ENCODE measurements at places on chromosomes 2 and 18.

GRCh38 chr18:62434798-62435197, 88.0 kb upstream of the ZCCHC2 start:
- DNase-seq: no peak

DNA sequence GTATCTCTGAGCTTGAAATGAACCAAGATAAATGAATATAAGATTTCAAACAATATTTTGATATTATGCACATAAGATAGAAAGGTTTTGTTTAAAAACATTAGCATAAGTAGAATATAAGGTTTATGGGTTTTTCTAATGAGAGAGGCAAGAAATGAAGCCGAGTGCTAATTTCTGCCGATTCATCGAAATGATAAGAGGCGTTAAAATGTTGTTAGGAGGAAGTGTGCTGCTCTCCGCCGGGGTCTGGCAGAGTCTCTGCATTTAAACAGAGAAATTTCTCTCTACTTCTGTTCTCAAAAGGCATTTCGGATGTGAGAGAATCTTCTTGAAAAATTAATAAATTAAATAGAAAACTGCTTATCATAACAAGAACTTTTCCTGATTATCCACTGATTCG, 83.6 kb downstream of the MRPS9 start:
- DNase-seq: no peak

- DNase-seq: no peak
Measured at GRCh38 chr18:48997985-48998831, 47.4 kb upstream of the SMAD7 start.

GRCh38 chr18:70374154-70374553, 85.3 kb downstream of the SOCS6 start:
- DNase-seq: no peak

DNA sequence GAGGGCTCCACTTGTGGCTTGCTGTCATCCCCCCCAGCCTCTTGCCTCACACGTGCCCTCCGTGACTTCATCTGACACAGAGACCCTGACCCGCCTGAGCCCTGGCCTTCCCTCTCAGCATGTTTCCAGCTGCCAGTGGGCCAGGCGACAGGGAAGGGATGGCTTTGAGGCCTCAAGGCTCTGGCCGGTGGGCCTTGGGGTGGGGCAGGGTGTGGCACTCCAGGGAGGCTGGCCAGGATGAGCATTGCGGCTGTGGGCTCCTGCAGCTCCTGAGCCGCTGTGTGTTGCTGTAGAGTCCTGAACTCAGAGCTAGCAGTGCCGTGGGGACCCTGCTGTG, 85.0 kb downstream of the TFCP2L1 start:
- no peak for DNase-seq

DNA sequence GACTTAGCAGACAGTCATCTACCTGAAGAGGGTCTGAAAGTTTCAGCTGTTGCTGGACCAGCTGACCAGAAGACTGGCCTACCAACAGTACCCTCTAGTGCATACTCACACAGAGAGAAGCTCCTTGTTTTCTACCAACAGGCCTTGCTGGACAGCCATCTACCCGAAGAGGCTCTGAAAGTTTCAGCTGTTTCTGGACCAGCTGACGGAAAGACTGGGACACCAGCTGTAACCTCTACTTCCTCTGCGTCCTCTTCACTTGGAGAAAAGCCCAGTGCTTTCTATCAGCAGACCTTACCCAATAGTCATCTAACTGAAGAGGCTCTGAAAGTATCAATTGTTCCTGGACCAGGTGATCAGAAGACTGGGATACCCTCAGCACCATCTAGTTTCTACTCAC, 63.2 kb downstream of the ALMS1 start:
- DNase-seq: no peak

GRCh38 chr2:11385847-11386246, 41.4 kb upstream of the ROCK2 start:
- DNase-seq: no peak

DNA sequence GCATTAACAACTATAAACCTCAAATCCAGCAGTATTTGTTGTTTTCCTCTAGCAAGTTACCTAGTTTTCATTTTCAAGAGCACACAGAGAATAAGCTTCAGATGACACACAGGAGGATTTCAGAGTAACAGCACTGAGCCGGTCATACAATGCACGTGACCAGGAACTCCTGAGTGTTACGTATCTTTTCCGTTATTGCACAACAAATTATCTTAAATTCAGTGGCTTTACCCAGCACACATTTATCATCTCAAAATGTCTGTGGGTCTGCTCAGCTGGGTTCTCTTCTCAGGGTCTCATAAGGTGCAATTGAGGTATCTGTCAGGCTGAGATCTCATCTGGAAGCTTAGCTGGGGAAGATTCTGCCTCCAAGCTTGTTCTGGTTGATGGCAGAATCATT, 379.5 kb upstream of the KLHL29 start:
- no peak for DNase-seq

DNA sequence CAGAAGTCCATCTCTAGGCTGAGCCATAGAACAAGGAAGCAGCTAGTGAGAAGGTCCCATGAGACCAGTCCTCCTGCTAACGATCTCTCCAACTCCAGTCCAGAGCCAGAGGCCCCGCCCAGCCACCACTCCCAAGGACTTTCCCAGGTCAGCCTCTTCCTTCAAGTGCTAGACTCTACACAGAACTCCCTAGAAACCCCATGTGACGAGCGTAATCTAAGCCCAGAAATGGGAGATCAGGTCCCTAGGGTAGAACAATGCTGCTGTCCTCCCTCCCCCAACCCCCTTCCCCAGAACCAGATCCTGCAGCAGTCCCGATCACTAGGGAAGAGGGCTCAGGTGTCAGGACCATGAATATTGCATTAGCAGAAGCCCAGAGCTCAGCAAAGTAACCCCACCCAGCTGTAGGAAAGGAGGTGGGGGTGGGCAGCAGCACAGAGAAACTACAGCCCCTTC, 6.9 kb downstream of the DCTN1 start:
- peak; percentile 73 for DNase-seq

- no peak for DNase-seq
Measured at GRCh38 chr18:4842287-4842686, 354.8 kb downstream of the AKAIN1 start.

DNA sequence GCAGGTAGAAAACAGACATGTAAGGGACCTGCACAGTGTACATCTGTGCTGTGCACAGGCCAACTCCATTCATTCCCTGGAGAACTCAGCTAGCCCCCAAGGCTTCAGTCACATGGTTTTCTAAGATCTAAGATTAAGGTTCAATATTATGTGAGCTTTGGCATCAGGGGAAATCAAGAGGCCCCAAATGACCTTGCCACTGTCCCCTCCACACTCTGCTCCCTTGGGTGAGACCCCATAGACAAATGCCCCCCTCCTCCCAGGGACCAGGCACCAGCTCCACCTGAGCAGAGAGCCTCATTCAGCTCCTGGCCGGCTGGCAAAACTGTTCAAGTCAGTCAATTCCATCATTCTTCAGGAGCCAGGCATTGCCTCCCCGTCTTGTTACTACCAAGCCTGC, 93.6 kb upstream of the TMEM18 start:
- no peak for DNase-seq

DNA sequence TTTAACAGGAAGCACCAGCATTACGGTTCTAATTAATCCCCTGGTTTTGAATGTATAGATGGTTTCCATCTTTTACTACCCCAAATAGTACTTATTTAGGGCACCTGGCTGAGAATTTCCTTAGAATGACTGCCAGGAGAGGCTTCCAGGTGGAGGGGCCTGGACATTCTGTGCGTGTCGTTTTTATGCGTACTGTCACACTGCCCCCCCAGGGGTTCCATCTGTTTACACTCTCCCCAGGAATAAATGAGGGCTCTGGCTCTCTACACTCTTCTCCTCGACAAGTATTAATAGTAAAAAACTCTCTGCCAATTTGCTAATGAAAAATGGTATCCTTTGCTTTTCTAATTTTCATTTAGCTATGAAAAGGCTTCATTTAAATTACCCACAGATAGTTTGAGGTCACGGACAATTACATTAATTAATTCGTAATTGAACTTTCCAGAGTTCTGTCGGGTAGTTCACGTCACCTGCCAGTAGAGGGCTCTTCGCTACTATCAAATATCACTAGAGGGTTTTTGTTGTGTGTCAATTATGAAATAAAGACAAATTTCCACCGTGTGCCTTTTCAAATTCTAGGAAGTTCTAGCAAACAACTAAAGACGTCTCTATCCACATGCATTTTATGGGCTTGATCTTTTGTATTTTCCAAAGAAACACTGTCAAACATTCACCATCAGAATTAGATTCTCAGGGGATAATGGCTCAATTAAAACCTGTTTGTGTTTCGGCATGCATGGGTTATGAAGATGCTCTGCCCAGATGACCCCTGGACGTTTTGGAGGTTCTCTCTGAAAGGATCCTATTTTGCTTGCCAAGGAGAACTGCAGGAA, 88.8 kb upstream of the ASB18 start:
- DNase-seq: no peak

GRCh38 chr18:6639305-6639704, 90.2 kb upstream of the ARHGAP28 start:
- DNase-seq: no peak

DNA sequence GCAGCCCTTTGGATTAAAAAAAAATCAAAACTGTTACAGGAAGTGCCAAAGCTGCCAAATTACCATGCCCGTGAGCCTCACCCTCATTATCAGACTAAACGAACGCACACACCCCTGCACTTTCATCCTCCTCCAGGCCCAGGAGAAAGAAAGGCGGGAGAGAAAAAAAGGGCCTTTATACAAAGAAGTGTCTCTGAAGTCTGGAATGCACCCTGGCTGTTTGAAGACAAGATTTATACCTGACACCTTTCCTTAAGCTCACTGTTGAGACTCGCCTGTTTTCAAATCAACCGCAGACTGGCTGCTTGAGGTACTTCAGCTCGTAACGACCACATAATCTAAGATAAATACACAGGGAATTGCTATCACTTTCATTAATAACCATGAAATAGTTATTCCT, 31.0 kb downstream of the EDAR start:
- DNase-seq: no peak

DNA sequence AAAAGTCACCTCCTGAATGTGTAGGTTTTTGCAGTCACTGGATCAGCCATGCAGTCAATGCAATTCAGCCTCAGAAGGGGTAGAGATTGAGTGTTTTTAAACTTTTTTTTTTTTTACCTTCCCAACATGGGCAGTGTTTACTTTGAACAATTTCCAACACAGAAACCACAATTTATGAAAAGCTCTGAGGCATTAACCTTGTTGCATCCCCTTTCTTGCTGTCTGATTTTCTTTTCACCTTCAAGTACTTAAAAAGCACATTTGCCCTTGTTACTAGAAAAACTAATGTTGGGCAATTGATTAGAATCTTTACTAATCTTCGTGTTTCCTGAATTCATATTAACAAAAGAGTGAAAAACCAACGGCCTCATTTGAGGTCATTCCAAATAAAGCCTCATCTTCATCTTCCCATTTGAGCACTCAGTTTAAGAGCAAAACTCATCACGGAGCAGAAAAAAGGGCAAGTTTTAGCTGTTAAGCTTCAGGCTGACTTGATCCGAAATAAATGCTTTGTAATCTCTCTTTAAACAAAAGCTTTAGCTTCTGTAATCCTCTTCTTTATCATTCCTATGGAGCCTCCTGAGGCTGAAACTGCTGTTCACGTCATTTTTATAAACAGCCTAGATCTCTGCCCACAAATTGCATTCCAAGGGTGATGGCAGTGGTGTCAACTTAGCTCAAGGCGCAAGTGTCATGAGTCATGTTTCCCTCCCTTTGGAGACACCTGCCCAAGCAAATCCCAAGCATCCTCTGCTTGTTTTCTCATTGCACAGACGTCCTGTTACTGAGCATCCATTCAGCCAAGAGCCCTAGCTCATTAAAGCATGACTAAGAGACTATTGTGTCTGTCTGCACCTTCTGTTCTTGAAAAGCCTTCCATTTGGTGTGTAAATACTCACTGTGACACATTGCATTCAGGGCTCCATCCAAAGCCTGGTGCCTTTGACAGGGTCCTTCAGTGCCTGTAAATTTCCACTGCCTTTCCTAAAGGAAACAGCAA, 107.7 kb downstream of the HNMT start:
- no peak for DNase-seq

DNA sequence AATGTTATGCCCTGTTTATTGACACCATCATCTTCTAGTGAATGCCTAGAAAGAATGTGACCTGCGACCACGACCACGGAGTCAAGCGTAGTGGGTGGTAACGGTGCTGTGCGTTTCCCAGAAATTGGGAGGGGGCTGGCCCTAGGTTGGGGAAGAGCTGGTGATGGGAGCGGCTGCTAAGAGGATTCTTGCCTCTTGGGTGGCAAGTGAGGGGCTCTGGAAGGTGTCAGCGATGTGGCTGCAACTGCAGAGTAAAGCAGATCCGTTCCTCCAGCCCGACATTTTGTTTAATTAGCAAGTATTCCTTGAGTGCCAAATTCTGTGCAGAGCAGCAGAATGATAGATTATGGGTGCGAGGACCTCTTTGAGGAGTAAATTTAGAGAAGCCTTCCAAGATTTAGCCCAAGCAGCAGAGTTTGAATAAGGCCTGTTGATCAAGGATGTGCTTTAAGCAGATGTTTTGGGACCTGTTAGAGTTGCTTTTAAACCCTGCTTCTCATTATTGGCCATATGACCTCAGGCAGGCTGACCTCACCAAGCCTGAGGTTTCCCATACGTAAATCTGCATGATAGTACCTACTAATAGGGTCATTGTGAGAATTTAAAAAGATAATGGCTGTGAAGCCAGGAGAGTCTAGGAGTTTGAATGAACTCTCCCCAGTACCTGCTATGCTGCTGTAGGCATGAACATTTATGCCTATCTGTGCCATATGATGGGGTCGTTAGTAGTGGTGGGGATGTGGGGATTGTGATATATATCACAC, 287.7 kb downstream of the PTGR3 start:
- DNase-seq: no peak

- no peak for DNase-seq
Measured at GRCh38 chr2:163062524-163062923, 224.0 kb upstream of the KCNH7 start.

GRCh38 chr2:217270485-217271121, 410.7 kb upstream of the TNP1 start:
- DNase-seq: no peak

DNA sequence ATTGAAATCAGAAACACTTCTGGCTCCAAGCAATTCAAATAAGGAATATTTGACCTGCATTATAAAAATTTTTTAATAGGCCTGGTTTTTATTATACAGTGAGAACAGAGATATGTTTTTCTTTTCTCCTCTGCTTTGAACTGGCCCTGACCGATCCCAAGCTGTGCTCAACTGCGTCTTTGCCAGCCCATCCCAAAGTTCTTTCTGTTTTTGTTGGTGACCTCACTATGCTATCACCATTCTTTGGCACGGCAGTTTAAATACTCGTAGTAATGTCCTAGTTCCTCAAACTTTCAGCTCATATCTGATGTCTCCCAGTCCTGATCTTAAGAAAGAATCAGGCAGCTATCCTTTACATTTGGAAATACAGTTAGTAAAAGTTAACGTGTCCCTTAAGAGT, 42.3 kb upstream of the NETO1 start:
- no peak for DNase-seq
